ENCODE measurements at places on chromosomes 7 and 10.

GRCh38 chr7:124881981-124882380 is 47.6 kb downstream of the POT1 start:
- no peak for DNase-seq

GRCh38 chr7:78695826-78696225 is 757.6 kb downstream of the MAGI2 start:
- DNase-seq, result no peak

DNA sequence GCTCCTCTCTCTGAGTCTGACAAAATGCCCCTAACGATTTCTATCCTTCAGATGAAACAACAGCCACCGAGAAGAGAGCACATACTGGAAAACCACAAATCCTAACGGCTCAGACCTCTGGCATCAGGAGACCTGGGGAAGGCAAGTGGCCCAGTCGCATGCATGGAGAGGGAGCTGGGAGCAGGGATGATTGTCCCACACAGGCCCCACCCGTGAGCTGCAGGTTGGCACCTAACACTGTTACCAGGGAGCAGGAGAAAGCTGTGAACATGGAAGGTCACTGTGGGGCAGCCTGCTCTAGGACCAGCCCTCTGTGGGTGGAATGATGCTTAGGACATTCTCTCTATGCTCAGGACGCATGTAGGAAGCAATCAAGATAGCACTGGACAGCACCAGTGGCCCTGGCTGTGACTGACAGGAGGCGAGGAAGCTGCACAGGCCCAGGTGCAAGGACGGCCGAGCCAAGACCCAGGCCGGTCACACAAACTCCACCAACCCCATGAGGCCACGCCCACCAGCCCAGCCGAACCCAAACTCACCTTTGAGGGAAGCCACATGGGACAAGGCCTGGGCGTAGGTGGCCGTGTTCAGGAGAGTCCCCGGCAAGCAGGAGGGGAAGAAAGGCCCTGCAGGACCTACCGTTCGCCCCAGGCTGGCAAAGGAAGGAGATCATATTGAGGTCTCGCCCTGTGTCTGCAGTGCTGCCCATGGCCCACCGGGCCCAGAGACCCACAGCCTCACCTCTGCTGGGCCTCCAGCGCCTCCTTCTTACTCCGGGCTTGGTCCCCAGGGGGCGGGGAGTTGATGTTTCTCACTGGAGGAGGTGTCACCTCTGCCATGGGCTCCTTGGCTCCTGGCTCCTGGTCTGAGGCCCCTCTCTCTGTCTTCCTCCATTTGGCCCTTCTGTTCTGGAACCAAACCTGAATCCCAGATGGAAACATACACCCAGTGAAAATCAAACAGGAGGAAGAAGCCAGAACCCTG is 9.7 kb downstream of the DRGX start:
- DNase-seq, result no peak

GRCh38 chr10:48577158-48577557 is 27.7 kb downstream of the ARHGAP22 start:
- DNase-seq, result no peak

DNA sequence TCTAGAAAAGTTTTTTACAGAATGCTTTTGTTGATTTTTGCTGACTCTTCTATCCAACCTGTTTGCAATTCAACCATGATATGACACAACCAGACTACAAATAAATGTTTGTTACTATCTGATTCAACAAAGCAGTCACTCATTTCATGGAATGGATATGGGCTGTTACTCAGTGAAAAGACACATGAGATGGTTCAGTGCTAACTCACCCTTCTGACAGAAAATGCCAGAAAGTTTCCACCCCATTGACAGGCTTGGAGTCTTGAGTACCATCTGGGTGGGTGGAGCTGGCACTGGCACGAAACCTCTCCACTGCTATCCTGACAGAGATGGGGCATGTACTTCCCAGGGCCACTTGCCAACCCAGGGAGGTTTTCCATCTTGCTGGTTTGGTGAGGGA is 39.5 kb downstream of the RBM28 start:
- DNase-seq, result no peak

- no peak for DNase-seq
Measured at GRCh38 chr7:20220921-20221547, 3.9 kb upstream of the MACC1 start.

GRCh38 chr7:48734695-48735406 is 189.5 kb upstream of the CDC14C start:
- DNase-seq, result no peak

- no peak for DNase-seq
Measured at GRCh38 chr7:29878081-29878688, 71.9 kb downstream of the WIPF3 start.

DNA sequence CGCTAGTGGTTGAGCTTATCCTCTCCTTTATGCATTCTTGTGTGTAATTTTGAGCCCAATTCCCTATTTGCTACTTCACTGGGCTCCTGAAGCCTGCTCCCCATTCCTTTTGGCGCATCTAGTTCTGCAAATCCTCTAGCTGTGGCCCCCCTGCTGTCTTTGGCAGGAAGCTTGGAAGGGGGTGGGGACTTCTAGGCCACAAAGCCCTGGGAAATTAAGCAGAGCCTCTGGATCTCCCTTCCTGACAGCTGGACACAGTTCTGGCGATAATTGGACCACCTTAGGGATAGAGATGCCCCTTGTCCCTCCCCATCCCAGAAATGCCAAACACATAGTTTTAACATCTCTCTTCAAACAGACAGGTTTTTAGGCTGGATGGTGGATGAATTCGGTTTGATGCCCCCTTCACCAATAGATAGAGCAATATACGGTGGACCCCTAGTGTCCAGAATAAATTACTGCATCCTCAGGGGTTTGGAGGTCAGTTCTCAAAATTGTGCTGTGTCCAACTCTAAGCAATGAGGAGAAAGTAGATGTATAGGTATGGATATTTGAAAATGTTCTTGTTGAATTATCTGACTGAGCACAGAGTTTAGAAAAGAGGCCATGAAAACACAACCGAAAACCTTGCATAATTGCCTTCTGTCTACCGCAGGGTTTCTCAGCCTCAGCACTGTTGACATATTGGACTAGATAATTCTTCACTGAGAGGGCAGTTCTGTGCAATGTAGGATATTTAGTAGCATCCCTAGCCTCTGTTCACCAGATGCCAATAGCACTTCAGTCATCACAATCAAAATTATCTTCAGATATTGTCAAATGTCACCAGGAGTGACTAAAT is 75.5 kb downstream of the PAPSS2 start:
- DNase-seq, result peak; percentile 19

- no peak for DNase-seq
Measured at GRCh38 chr7:65832281-65832680, 40.6 kb upstream of the VKORC1L1 start.

DNA sequence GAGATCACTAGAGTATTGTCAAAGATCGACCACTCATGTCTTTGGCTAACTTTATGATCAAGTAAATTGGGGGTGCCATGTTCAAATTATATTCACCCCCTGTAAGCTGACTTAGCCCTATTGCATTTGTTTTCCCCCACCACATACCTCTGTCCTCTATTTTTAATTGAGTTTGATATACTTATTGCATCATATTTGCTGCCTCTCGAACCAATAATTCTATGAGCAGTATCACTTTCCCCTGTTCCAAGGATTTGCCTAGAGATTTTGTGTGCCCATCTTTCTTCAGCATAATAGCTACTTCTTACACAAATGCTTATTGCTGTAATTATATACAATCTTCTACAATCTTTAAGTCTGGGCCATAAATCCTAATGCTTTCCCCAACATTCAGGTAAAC is 245.2 kb downstream of the COBL start:
- DNase-seq, result no peak

DNA sequence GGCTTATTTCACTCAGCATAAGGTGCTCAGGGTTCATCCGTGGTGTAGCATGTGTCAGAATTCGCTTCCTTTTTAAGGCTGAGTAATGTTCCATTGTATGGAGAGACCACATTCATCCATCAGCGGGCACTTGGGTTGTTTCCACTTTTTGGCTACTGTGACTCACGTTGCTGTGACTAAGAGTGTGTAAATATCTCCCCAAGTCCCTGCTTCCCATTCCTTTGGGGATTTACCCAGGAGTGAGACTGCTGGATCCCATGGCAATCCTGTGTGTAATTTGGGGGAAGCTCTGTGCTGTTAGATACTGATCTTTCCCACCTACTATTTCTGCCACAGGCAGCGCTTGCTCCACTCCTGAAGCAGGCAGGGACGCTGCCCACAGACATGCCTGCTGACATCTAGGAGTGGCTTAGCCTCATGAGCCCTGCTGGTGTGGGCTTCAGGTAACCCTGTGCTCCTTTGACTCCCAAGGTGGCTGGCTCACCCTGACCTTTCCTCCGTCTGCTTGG is 346.0 kb downstream of the FRMD4A start:
- no peak for DNase-seq

DNA sequence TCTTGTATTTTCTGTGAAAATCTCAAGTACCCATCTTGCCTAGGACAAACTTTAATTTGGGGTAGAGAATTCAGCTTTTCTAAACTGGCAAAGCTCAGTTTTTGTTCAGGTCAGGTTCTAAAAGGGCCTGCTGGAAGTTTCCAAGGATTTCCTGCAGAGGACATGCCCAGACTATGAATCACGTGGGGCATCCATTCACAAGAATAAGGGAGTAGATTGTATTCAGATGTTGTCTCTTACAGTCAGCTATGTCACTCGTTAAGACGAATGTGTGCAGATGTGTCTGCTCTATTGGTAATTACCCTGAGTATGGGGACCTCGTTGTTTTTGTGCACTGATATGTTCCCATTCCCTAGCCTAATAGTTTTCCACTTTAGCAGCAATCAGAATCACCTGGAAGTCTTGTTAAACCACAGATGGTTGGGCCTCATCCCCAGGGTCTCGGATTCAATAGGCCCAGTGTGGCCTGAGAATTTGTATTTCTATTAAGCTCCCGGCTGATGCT is 81.0 kb upstream of the ITPRID1 start:
- no peak for DNase-seq

- no peak for DNase-seq
Measured at GRCh38 chr7:143257501-143257900, 5.7 kb upstream of the GSTK1 start.

- no peak for DNase-seq
Measured at GRCh38 chr10:63603709-63604445, 82.7 kb downstream of the REEP3 start.

GRCh38 chr7:120190566-120190965 is 82.4 kb upstream of the KCND2 start:
- DNase-seq, result no peak

GRCh38 chr7:49812534-49812933 is 39.1 kb downstream of the VWC2 start:
- DNase-seq, result no peak

DNA sequence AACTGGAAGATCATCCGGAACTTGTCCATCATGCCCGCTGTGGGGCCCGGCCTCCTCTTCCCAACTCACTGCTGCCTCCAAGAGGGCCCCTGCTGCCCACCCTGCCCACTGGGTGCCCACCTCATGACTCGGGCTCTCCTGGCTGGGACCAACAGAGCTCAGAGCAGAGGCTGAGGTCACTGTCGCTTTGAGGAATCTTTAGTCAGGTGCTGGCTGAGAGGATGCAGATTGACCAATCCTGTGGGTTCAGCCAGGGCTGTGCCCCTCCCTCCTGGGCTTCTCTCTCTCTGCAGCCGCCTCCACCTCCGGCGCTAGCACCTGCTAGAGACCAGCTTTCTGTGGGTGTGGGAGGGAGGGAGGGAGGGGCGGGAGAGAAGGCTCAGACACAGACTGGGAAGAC is at the start of gene CALHM1:
TSS of gene CALHM1 (minus strand) at position 181 of the 400 bp plus-strand sequence. CDS start at position 32, 149 bp downstream.
- no peak for DNase-seq

GRCh38 chr10:76497666-76498065 is 1066.2 kb downstream of the LRMDA start:
- DNase-seq, result no peak

DNA sequence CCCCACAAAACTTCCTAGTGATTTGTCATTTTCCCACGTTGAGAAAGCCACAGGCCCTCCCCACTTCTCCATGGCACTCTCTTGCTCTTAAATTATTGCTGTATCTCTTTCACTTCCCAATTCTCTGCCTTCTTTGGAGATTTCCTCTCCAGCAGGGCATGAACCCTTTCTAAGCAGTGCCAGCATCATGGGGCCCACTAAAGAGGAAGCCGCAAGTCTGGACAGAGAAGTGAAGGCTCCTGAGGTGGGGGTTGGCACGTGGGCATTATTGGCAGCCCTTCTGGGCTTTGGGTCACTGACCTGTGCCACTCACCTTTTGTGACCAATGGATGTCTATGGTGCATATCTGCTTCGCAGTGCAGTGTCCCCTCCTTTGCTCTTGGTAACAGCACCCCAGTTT is 97.7 kb upstream of the TCF7L2 start:
- DNase-seq, result no peak

GRCh38 chr7:121344093-121344492 is 15.3 kb downstream of the WNT16 start:
- no peak for DNase-seq

GRCh38 chr10:11063856-11064255 is 46.2 kb downstream of the CELF2 start:
- no peak for DNase-seq

DNA sequence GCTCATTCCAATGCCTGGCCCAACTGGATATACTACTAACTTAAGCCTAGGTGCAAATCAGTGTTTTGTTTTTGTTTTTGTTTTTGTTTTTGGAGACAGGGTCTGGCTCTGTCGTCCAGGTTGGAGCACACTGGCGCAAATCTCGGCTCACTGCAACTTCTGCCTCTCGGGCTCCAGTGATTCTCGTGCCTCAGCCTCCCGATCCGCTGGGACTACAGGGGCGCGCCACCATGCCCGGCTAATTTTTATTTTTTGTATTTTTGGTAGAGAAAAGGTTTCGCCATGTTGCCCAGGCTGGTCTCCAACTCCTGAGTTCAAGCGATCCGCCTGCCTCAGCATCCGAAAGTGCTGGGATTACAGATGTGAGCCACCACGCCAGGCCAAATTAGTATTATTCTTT is 1.6 kb downstream of the PPP3CB start:
- DNase-seq, result no peak

DNA sequence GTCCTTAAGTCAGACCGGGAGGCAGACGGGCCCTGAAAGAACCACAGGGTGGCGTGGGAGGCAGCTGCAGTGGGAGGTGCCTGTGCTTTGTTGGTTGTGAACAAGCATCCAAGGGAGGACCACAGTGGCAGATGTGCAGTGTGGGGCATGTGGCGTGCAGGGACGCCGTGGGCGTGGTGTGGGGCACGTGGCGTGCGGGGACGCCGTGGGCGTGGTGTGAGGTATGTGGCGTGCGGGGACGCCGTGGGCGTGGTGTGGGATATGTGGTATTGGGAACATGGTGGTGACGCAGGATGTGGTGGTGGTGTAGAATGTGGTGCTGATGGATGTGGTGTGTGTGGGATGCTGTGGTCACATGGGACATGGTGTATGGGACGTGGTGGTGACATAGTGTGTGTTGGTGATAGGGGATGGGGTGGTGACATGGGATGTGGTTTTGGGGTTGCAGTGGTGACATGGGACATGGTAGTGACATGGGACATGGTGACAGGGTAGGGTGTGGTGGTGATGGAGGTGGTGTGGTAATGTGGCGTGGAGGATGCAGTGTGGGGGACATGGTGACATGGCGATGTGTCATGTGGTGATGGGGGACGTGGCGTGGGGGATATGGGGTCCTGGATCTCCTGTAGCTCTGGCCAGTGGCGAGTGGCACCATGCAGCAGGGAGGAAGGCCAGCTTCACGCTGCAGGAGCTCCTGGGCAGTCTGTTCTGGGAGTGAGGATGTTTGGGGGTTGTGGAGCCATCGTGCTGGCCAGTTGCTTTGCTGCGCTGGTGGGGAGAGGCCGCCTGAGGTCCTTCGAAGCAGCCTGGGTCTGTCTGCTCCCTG is 78.8 kb downstream of the INPP5A start:
- DNase-seq, result peak; percentile 14
